ENCODE measurements at places on chromosomes 16 and 17.
A peak's percentile ranks its signal among the peaks of the same experiment; 100 is the strongest.

DNA sequence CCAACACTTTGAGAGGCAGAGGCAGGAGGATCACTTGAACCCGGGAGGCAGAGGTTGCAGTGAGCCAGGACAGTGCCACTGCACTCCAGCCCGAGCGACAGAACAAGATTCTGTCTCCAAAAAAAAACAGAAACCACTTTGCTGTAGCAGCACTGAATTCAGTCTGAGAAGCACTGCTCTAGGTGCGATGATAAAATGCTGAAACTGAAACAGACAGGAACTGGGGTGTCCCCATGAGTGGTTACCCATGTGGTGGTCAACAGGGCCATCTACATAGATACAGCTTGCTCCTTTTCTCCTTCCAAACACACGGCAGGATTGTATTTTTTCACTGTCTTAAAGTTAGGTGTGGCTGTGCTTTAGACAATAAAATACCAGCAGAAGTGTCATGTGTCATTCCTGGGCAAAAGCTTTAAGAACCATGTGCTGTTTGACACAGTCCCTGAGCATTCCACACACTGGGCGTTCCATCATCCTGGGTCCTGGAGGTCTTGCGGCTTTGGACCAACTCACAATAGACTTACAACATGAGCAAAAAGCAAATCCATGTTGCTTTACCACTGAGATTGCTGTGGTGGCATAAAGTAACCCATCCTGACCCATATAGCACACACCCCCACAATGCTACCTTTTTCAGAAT lies 11.5 kb downstream of the GAS7 start:
- no peak for DNase-seq

GRCh38 chr17:13740686-13741085 lies 139.0 kb upstream of the HS3ST3A1 start:
- no peak for DNase-seq

GRCh38 chr17:75250009-75250471 lies 11.4 kb downstream of the GGA3 start:
- DNase-seq, result peak; percentile 42

GRCh38 chr16:71373073-71373472 lies 14.6 kb downstream of the CALB2 start:
- DNase-seq, result no peak

- no peak for DNase-seq
Measured at GRCh38 chr17:66535611-66536010, 233.2 kb downstream of the PRKCA start.

DNA sequence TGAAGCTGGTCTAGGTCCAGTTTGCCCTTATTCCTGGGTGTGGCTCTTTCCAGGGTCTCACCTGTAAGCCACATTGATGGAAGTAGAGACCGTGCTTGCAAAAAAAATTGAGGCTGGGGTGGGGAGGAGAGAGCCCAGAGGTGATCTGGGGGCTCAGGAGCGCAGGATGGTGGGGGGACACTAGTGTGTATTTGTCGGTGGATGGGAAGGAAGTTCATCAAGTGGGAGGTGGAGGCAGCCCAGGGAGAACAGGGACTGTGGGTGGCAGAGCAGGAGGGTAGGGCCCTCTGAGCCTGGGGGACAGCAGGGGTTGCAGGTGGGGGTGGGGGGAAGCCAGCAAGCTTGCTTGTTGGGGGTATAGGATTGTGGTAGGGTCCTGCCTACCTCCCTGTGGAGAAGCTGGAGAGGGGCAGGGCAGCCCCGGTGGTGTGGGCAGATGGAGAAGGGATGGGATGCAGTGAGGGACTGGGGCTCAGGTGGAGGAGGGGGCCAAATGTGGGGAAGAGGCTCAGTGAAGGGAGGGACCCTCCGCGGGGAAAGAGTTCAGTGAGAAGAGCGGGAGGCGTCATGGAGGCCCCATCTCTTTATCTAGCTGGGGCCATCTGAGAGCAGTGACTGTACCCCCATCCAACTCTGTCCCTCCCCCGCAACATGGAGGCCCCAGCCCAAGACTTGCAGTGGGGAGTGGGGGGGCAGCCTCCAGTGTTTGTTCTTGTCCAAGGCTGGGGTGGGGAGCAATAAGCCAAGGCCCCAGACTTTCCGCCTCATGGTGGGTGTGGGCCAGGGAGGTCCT lies 17.2 kb upstream of the TMEM92 start:
- no peak for DNase-seq
